ENCODE measurements at places on chromosomes 7 and 10. TPM values are rescaled to one million over a fixed set of nuclear protein-coding genes. Genes with fewer than 3 reads are reported as not detected.

FZD1 gene
- 28.7 TPM for total RNA-seq

KIAA1549 gene
- 3.7 TPM for total RNA-seq

SLC26A4 gene
- total RNA-seq = 0.65 TPM

ABCB4 gene
- total RNA-seq = not detected

PSMC2 gene
- total RNA-seq = 170 TPM

DGKB gene
- total RNA-seq = 0.36 TPM

CALML3 gene
- total RNA-seq = not detected

MACC1 gene
- 0.18 TPM for total RNA-seq

MOGAT3 gene
- not detected for total RNA-seq

IL2RA gene
- not detected for total RNA-seq

GHRHR gene
- not detected for total RNA-seq

C10orf95 gene
- not detected for total RNA-seq

ST8SIA6 gene
- 0.09 TPM for total RNA-seq

RSPH10B2 gene
- total RNA-seq = not detected

RGR gene
- not detected for total RNA-seq

TBX20 gene
- total RNA-seq = 6.4 TPM

CDK5 gene
- total RNA-seq = 28.9 TPM

SPRN gene
- 0.82 TPM for total RNA-seq

TSPAN33 gene
- total RNA-seq = not detected

TIAL1 gene
- 48.7 TPM for total RNA-seq

C7orf33 gene
- total RNA-seq = not detected

GPR15LG gene
- total RNA-seq = not detected

EGR2 gene
- total RNA-seq = 0.90 TPM

PCLO gene
- total RNA-seq = 0.36 TPM

NUDCD3 gene
- 47.1 TPM for total RNA-seq

INPP5A gene
- total RNA-seq = 13.1 TPM

EN2 gene
- total RNA-seq = not detected

ADRA2A gene
- 0.82 TPM for total RNA-seq

FAM131B gene
- 3.2 TPM for total RNA-seq

WNT8B gene
- total RNA-seq = not detected

TSPAN12 gene
- 5.6 TPM for total RNA-seq

TWIST1 gene
- total RNA-seq = 33.2 TPM

EFCAB10 gene
- total RNA-seq = not detected

ATG9B gene
- total RNA-seq = 0.98 TPM

PVRIG gene
- not detected for total RNA-seq

WEE2 gene
- not detected for total RNA-seq

VWDE gene
- total RNA-seq = 0.09 TPM

TAS2R4 gene
- 4.5 TPM for total RNA-seq

SPDYE2B gene
- 0.16 TPM for total RNA-seq

ERVW-1 gene
- not detected for total RNA-seq

NPC1L1 gene
- not detected for total RNA-seq

LRRD1 gene
- 0.41 TPM for total RNA-seq

GPR26 gene
- total RNA-seq = not detected

PTTG1IP2 gene
- not detected for total RNA-seq

All from fibroblast of the aortic adventitia (primary cell).